Cardiac muscle cell (in vitro differentiated cells and primary cell): ENCODE measurements at places on chromosomes 6 and 20. TPM values are rescaled to one million over a fixed set of nuclear protein-coding genes. Genes with fewer than 3 reads are reported as not detected.

The HEY2 gene
- polyA plus RNA-seq = 54.1 and 166 TPM in 2 replicates

The HLA-DOB gene
- polyA plus RNA-seq = not detected in 2 replicates

The SLC32A1 gene
- not detected in 2 replicates for polyA plus RNA-seq

The CCR6 gene
- 0.07 TPM in 1 of 2 replicates, not detected in the other for polyA plus RNA-seq

The SOX18 gene
- polyA plus RNA-seq = 3.5 TPM in 1 of 2 replicates, not detected in the other

The HLA-DMB gene
- not detected in 2 replicates for polyA plus RNA-seq

The SDCBP2 gene
- polyA plus RNA-seq = 6.2 and 8.9 TPM in 2 replicates

The CENPQ gene
- 4.8 and 4.9 TPM in 2 replicates for polyA plus RNA-seq

The POU5F1 gene
- 1.3 TPM in 1 of 2 replicates, not detected in the other for polyA plus RNA-seq

The OSBPL2 gene
- 37.5 and 44.7 TPM in 2 replicates for polyA plus RNA-seq

The SESN1 gene
- polyA plus RNA-seq = 17.9 and 21.5 TPM in 2 replicates

The MYH7B gene
- polyA plus RNA-seq = 107 and 112 TPM in 2 replicates

The TAGAP gene
- not detected in 2 replicates for polyA plus RNA-seq

The SSTR4 gene
- not detected in 2 replicates for polyA plus RNA-seq

The MAS1 gene
- not detected in 2 replicates for polyA plus RNA-seq

The BPIFB1 gene
- not detected in 2 replicates for polyA plus RNA-seq

The ZNF391 gene
- polyA plus RNA-seq = 11.0 and 12.9 TPM in 2 replicates

The MANEA gene
- polyA plus RNA-seq = 8.8 and 12.6 TPM in 2 replicates

The MAP7 gene
- polyA plus RNA-seq = 4.1 and 8.0 TPM in 2 replicates

The PNRC1 gene
- 285 and 315 TPM in 2 replicates for polyA plus RNA-seq

The EFCAB8 gene
- 0.54 TPM in 1 of 2 replicates, not detected in the other for polyA plus RNA-seq

The ARHGAP18 gene
- 0.25 and 1.3 TPM in 2 replicates for polyA plus RNA-seq

The EHMT2 gene
- 89.6 and 115 TPM in 2 replicates for polyA plus RNA-seq

The RAET1G gene
- not detected in 2 replicates for polyA plus RNA-seq

The GSTA4 gene
- polyA plus RNA-seq = 91.1 and 170 TPM in 2 replicates

The PTCRA gene
- polyA plus RNA-seq = not detected in 2 replicates

The PARD6B gene
- polyA plus RNA-seq = 10.2 and 20.4 TPM in 2 replicates

The ACOT13 gene
- polyA plus RNA-seq = 127 and 173 TPM in 2 replicates

The LY6G6C gene
- 0.24 TPM in 1 of 2 replicates, not detected in the other for polyA plus RNA-seq

The TINAG gene
- not detected in 2 replicates for polyA plus RNA-seq

The AHI1 gene
- 18.4 and 27.7 TPM in 2 replicates for polyA plus RNA-seq

The KIZ gene
- polyA plus RNA-seq = 11.0 and 28.4 TPM in 2 replicates

The FARS2 gene
- 19.1 and 22.5 TPM in 2 replicates for polyA plus RNA-seq

The CENPB gene
- polyA plus RNA-seq = 10.5 and 12.5 TPM in 2 replicates

The PGC gene
- polyA plus RNA-seq = 0.10 TPM in 1 of 2 replicates, not detected in the other

The WFDC12 gene
- polyA plus RNA-seq = not detected in 2 replicates

The LRFN2 gene
- not detected in 2 replicates for polyA plus RNA-seq

The NKAIN2 gene
- 0.22 and 0.25 TPM in 2 replicates for polyA plus RNA-seq

The MYCT1 gene
- 0.84 TPM in 1 of 2 replicates, not detected in the other for polyA plus RNA-seq

The TENT5A gene
- polyA plus RNA-seq = 8.1 and 14.4 TPM in 2 replicates

The ARFGAP1 gene
- 85.3 and 94.5 TPM in 2 replicates for polyA plus RNA-seq

The GLP1R gene
- polyA plus RNA-seq = 0.37 and 0.43 TPM in 2 replicates

The TNNC2 gene
- 62.4 and 96.3 TPM in 2 replicates for polyA plus RNA-seq

The BMP2 gene
- polyA plus RNA-seq = 261 and 289 TPM in 2 replicates

The IRF4 gene
- 0.25 TPM in 1 of 2 replicates, not detected in the other for polyA plus RNA-seq

The LKAAEAR1 gene
- polyA plus RNA-seq = 0.47 and 2.2 TPM in 2 replicates
